Upper lobe of left lung (tissue), 6 donors: ENCODE measurements at places on chromosomes 13 and 19. TPM values are rescaled to one million over a fixed set of nuclear protein-coding genes. Genes with fewer than 3 reads are reported as not detected.

DNA sequence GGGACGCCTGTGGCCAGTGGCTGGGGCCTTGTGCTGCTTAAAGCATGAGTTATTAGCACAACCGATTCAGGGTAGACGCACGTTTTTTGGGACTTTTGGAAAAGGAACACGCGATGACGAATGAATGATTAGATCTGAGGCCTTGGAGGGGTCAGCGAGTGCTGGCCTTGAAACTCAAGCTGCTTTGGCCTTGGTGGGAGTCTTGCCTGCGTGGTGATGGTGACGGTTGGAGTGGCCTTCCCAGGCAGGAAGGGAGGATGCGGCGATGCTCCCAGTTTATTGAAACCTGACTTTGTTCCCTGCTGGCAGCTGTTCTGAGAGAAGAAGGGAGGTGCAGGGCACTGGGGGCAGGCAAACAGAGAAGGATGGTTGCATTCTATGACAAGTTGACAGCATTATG lies 63.1 kb upstream of the RNF113B start:
- DNase-seq: no peak

Gene CD209
- total RNA-seq: 1.3 TPM

Gene CYP4F8
- not detected for total RNA-seq

Gene PRTN3
- not detected for total RNA-seq

Gene LRRC8E
- 8.0 TPM for total RNA-seq
